ENCODE measurements at places on chromosomes 1 and 21. TPM values are rescaled to one million over a fixed set of nuclear protein-coding genes. Genes with fewer than 3 reads are reported as not detected.

LCA5L gene
- total RNA-seq: 1.2 TPM

MMEL1 gene
- total RNA-seq: not detected

PIK3R3 gene
- 9.5 TPM for total RNA-seq

LCE3D gene
- total RNA-seq: not detected

GRCh38 chr1:147539122-147539575 is 2.2 kb upstream of the BCL9 start:
- no peak for DNase-seq

DNA sequence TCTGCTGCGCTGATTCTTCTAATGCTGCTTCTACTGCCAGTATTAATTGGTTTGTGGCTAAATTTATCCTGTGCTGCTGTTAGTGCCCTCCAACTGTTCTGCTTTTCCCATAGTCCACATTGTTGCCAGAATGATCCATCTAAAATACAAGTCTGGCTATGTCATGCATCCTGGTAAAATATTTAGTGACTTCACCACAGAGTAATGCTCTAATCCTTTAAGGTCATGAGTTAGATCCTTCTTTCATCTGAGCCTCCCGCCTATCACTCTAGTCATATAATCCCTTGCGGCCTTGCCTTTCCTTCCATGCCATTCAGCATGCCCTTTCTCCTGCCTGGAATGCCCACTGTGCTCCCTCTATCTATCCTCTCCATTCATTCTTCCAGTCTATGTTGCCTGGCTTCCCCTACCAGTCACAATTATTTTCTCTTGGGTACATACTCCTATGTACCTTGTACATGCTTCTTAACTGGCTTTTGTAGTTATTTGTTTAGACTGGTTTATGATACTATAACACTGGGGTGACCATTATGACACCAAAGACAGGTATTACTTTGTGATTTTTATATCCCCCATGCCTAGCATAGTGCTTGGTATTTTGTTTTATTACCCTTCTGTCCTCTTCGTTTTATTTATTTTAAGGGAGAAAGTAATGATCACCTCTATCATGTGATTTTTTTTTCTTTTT is 144.0 kb downstream of the MAGI3 start:
- DNase-seq: no peak

DNA sequence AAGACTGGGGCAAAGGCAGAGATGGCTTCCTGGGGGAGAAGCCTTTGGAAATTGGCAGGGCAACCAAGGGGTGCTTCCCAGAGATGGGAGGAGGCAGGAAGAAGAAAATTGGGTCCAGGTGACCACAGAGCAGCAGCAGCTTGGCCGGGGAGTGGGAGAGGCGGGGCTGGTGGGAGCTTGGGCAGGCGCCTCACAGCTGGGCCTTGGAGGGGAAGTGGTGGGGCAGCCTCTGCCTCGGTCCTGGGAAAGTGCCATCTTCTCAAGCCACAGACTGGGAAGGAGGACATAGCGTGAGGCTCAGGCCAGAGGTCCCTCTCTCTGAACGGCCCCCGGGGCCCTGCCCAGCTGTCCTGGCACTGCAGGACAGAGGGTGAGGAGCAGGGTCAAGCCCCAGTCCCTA is 24.0 kb upstream of the WASF2 start:
- DNase-seq: no peak

DNA sequence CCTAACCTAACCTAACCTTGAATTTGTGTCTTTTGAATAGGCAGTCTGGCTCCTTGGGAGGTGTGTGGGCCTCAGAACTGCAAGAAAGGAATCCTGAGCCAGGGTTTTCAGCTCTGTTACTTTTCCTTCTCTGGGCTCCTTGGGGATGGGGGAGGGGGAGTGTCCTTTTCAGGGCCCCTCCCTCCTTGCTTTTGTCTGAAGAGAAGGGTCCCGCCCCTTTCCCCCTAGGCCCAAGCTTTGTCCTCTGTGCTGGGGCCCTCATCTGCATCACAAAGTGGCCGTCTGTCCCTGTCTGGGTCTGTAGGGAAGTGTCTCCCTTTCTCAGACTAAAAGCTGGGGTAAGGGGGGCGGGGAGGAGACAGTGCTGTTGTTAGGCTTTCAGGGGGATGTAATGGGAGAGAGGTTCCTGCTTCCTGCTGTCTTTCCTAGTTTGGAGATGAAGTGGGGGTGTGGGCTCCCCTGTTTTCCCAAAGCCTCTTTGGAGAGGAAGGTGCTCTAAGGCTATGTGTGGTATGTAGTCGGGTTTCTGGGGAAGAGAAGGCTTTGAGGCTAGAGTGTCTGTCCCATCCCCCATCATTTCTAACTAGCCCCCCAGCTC is 3.1 kb downstream of the AGO1 start:
- DNase-seq: no peak

GRCh38 chr1:35532497-35533223 is 24.5 kb downstream of the KIAA0319L start:
- DNase-seq: no peak

- DNase-seq: no peak
Measured at GRCh38 chr21:46390603-46391545, 66.9 kb downstream of the PCNT start.

DNA sequence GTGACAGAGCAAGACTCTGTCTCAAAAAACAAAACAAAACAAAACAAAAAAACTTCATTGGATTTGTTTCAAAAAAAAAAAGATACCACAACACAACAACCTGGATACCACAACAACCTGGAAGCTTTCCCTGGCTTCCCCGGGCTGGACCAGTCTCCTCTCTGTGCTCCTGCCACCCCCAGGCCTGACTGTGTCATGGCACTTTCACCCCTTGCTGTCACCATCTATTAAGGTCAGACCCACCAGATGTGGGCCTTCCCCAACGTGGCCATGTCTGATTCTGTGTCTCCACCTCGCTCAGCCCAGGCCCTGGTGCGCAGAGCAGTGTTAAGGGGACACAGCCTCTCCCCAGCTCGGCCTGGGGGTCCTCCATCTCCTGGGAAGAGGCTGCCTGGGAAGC is 28.3 kb upstream of the ACOT11 start:
- DNase-seq: no peak

DNA sequence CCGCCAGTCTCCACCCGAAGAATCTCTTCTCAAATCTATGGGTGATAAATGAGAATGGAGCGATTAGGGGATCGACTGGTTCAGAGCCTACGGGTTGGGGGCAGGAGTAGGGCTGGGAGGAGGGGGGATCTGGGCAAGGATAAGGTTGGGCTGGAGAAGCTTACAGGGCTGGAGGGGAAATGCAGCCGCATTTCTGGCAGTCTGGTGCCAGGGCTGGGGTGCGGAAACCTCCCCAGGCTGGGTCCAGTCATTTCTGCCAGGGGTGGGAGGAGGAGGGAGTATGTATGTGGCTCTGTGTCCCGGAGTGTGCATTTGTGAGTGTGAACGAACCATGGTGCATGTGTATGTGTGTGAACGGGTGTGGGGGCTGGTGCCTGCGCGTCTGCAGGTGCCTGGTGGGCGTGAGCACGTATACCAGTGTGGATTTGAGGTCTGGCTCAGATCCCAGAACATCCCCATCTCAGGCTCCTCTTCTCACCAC is 10.2 kb downstream of the C1orf216 start:
- no peak for DNase-seq

DNA sequence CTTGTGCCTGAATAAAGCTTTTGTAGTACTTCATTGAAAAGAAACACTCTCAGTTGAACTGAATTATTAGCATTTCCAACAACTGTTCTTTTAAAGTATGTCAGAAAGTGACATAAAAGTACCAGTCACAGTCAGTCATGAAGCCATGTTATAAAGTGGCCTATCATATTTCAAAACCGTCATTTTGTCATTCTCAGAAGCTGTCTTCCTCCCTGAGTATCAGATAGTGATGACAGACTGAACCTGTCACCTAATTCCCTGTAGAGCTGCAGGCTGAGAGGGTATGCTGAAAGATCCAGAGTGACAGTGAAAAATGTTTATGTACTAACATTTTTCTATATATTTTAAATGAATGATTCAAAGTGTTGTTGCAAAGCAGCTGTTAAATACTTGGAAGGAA is 1121.7 kb upstream of the PRMT6 start:
- no peak for DNase-seq

DNA sequence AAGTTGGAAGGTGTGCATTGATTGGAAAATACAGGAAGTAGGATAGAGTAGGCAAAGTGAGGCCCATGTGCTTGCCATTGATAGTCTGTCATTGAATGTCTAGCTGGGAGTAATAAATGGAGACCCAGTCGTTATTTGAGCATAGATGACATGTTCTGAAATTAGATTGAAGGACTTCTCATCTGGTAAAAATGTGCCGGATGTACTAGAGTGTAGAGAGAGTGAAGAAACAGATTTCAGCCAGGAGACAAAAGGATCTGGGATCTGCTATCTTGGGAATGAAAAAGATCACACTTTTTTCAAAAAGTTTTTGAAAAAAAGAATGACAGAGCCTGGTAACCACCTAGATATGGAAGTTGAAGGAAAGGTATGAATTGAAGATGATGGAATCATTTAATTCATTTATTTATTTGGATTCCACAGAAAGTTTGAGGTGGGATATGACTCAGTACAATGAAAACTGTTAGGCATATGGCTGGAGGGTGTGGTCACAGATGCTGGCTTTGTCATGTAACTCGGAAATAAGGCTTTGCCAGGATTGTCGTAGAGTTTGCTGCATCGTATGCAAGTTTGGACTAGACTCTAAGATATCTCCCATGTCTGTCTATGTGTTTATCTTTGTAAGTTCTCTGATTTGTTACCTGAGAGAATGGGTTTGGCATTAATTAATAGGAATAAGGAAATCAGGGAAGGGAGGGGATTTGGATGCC is 137.1 kb downstream of the PBX1 start:
- no peak for DNase-seq

Data from thoracic aorta (tissue), 2 donors.